ENCODE measurements at places on chromosomes 4 and X.

DNA sequence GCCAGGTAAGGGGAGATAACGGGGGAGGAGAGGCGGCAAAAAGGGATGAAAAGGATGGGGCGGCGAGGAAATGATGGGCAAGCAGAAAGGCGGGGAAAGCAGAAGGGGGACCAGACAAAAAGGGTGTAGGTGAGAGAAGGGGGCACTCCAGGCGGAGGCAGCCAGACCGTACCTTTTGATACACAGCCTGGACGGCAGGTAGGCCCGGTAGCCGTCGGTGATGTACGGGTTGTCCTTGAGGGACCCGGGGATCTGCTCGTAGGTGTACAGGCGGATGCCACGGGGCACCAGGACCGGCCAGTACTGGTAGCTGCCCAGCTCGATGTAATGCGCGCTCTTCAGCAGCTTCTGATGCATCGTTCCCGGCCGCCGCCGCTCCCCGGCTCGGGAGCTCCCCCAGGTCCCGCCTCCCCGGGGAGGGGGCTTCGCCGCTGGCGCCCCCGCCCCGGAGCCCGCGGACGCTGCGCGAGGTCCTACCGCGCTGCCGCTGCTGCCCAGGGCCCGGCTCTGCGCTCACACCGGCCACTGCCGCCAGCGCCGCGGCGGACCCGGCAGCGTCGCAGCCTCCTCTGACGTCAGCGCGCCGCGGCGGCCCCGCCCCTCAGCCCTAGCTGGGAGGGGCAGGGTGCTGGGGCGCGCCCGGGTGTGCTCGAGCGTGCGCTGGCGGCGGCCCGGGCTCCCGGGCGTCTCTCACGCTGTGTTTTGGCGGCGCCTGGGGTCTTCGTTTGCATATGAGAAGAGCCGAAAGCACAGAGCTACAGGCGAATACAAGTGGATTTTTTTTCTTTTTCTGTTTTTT lies at the start of gene PAQR3:
Gene PAQR3, minus strand, starts transcription at position 571 of the 799 bp plus-strand sequence. Its CDS starts 214 bp downstream, at position 357.
- DNase-seq: peak; percentile 61

- DNase-seq: no peak
Measured at GRCh38 chr4:7778510-7779431, 160.9 kb downstream of the AFAP1 start.

DNA sequence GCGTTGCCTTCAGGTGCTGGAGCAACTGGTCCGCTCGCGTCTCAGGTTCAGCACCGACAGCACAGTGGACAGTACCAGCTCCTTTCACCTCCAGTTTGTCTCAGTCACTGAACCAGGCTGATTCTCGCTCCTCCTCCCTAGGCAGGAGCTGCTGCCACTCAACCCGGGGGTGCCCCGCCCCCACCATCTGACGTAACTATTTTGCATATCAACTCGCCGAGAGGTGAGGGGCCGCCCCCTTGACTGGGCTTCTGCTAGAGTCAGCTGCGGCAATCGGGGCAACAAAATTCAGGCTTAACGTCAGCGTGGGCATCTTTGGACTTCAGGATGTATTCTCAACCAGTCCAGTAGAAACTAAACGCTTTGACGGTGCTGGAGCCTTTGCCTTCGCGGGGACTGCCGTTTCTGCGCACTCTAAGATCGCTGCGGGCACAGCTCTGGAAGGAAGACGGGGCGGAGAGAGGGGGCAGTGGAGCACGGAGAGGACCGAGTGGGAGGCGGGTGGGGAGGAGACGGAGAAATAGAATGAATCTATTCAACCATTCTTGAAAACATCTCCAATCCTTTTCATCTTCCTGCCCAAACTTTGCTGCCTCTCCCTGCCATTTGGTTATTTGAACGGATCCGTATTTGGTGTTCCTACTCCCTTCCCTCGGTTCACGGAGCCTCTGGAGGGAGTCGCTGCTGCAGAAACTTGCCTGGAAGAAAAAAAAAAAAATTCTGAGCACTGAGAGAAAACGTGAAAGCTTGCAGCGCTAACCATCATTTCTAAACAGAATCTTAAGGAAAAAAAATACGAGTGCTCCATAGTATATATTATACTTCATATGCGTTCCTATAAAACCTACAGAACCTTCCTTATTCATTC lies at the start of gene FSTL5:
Gene FSTL5, minus strand, starts transcription at position 109 of the 868 bp plus-strand sequence. CDS start 52,604 bp downstream, outside the sequence.
- no peak for DNase-seq

- DNase-seq: no peak
Measured at GRCh38 chr4:39609454-39609931, 29.2 kb downstream of the SMIM14 start.

GRCh38 chr4:144376866-144377265 lies 236.3 kb upstream of the GYPA start:
- no peak for DNase-seq

GRCh38 chr4:148676344-148676743 lies 234.1 kb upstream of the NR3C2 start:
- DNase-seq: no peak

- DNase-seq: no peak
Measured at GRCh38 chr4:105192910-105193309, 46.2 kb downstream of the TET2 start.

DNA sequence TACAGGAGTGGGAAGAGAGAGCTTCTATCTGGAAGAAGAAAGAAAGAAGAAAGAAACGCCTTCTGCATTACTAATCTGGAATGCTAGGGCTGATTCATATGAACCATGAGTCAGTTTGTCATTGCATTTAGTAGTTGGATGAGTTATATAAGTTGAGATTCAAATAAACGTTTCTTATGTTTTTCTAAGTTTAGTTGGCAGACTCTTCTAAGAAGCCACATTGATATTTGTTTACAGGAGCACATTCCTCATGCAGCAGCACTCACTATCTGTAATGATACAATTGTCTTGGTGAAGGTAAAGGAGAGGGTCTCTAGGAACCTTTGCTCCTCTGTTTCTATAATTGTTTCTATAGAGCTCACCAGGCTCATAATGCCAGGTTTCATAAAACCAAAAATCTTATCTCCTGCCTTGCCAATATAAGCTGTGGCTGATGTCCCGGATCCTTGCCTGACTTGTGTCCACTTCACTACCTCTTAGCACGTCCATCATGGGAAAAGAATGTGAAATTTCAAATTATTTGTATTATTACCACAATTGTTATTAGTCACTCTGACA lies 39.5 kb downstream of the HOPX start:
- no peak for DNase-seq

- DNase-seq: no peak
Measured at GRCh38 chrX:124194901-124195300, 137.6 kb upstream of the TEX13D start.

GRCh38 chrX:94676285-94676684 lies 1002.3 kb downstream of the FAM133A start:
- DNase-seq: no peak

GRCh38 chrX:131366407-131366806 lies 77.3 kb upstream of the IGSF1 start:
- DNase-seq: no peak

GRCh38 chr4:145541346-145541745 lies 59.7 kb downstream of the SMAD1 start:
- DNase-seq: no peak

- DNase-seq: no peak
Measured at GRCh38 chr4:138636781-138637180, 378.8 kb upstream of the NOCT start.

DNA sequence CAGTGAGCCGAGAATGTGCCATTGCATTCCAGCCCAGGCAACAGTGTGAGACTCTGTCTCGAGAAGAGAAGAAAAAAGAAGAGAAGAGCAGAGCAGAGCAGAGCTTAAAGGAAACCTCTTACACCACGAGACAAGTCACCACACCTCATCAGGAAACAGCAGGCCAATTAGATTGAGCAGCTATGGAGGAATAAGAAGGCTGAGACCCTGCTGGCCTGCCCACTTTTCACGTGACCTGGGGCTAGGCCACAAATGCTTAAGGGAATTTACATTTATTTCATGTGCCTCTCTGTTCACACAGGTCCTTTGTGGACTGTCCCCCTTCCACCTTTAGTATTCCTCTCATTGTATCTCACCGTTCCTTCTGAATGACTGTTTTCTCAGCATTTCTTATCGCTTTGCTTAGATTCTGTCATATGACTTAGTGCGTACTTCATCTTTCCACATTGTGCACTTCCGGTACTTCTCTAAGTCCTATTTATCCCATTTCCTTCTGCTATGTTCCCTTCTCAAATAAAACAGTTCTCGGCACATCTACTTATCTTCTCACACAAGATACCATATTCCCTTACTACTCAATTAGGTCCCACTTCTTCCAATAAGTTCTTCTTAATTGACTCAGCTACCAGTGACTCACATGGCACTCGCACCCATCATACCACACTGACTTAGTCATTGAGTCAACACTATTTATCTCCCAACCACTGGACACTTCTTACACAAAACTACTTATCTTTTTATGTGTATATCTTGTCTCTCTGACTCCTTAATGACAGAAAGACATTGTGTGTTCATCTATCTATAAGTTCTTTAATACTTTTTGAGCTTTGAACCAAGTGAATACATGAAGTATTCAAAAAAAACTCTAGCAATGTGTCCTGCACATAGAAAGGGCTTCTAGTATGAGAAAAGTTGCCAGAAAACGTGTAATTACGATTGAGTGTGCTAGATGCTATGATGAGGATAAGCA lies 11.0 kb downstream of the CUL4B start:
- DNase-seq: no peak

- no peak for DNase-seq
Measured at GRCh38 chrX:56232221-56233082, at the start of gene KLF8. KLF8 (plus strand) TSS chrX:56232356; CDS start chrX:56233335, 979 bp downstream.

GRCh38 chr4:751676-752075 lies 46.0 kb downstream of the PCGF3 start:
- no peak for DNase-seq

DNA sequence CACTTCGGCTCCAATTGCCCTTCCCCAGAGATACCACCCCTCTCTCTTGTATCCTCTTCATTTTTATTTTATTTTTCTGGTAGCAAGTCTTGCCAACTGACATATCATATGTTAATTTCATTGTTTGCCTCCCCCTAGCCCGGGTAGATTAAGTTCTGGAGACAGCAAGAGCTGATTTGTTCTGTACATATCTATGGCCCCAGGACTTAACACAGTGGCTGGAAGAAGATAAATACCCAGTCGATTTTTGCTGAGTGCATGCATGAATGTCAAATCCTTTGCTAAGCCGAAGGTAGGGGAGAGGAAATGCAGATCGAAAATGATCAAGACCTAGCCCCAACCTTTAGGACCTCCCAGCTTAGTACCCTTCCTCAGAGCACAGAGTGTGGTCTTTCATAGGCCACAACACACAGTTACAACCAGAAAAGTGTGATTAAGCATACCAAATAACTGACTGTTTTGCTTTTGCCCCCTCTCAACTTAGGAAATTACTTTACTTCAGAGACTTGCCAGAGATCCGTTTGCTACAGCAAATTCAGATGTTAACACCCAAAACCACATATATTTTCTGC lies 58.7 kb upstream of the KLF3 start:
- no peak for DNase-seq

GRCh38 chr4:176193126-176193525 lies 2.3 kb downstream of the SPATA4 start:
- DNase-seq: no peak

GRCh38 chr4:53189011-53189410 lies 176.8 kb downstream of the SCFD2 start:
- no peak for DNase-seq
